Epithelial cell of proximal tubule (primary cell): ENCODE measurements at places on chromosomes 16 and 17.
A peak's percentile ranks its signal among the peaks of the same experiment; 100 is the strongest.

DNA sequence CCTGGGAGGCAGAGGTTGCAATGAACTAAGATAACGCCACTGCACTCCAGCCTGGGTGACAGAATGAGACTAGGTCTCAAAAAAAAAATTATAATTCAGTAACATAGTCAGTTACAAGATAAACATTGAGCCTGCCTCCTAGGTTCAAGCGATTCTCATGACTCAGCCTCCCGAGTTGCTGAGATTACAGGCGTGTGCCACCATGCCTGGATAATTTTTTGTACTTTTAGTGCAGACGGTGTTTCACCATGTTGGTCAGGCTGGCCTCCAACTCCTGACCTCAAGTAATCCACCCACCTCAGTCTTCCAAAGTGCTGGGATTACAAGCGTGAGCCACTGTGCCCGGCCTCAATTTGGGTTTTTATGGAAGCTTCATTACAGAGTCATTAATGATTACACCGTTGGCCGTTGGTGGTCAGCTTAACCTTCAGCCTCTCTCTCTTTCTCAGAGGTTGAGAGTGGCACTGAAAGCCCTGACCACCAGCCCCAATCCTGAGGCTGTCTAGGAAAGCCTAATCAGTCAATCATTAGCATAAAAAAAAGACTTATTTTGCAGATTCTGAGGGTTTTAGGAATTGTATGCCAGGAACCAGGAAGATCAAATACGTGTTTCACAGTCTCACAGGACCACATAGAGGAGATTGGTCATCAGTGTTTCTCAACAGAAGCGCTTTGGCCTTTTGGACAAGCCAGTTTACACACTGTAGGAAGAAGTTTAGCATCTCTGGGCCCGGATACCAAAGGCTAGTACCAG, 1.3 kb upstream of the LRRC37A3 start:
- DNase-seq = peak; percentile 63

- DNase-seq = no peak
Observed at GRCh38 chr16:30896261-30896888, at the start of gene CTF1. Gene CTF1, plus strand, starts transcription at chr16:30896614. Its CDS starts 30 bp downstream, at chr16:30896644.

- no peak for DNase-seq
Observed at GRCh38 chr17:7315570-7316235, 543 bp upstream of the GPS2 start.

DNA sequence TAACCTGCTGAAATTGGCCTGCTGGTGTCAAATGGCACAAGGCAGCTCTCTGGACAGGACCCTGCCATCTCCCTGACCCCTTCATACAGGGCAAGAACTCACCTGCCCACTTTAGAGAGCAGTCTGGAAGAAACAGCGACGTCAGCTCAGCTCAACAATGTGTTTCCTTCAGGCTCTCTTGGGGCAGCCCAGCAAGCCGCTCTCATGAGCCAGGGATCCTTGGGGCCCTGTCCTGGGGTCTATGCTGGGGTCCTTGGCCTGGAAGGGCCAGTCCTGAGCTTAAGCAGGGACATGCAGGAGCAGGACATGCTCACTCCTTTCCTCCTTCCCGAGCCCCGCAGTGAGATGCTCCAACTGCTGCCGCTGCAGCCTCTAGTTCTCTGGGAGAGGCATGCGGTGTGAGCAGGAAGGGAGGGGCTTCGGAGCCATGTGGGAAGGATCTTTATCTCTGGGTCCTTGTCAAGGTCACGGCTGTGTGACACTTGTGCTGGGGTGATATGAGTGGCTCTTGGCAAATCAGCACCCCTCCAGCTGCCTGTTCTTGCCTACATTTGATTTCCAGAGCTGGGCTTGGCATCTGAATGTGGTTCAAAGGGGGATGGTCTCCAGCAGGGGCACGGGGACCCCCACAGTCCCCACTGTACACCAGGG, 3.4 kb downstream of the C1QTNF1 start:
- no peak for DNase-seq

- no peak for DNase-seq
Observed at GRCh38 chr17:28906276-28906675, 3.4 kb upstream of the DHRS13 start.

GRCh38 chr16:73739049-73739769, 557.4 kb upstream of the PSMD7 start:
- no peak for DNase-seq

- DNase-seq = no peak
Observed at GRCh38 chr17:35560703-35561102, at the start of gene SLFN14. Gene SLFN14, minus strand, starts transcription at chr17:35560819. Its CDS starts 2,757 bp downstream, at chr17:35558062.

DNA sequence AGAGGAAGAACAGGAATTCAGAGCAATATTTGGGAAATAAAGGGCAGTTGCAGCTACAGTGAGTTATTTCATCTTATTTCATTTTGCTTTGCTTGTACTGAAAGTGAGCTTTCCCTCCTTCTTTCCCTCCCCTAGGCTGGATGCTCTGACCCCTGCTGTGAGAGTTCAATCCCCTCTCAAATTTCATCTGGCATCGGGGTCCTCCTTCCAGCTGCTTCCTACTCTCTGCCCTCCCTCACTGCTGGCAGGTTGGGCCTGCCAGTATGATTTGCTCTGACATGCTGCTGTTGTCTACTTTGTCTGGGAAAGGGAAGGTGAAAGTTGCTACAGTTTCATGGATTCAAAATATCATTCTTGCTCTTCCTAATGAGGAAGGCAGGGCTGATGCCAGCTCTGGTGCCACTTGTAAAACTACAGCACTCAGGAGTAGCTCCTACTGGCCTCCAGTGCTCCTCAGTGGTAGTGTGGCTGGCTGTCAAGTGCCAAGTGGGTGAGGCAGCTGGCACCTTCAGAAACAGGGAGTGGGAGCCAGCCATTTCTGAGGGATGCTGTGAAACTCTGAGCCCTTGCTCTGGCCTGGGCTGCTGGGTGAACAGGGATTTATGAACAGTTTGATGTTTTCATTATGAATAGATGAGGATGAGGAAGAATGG, 408.6 kb downstream of the HAPSTR1 start:
- DNase-seq = no peak

- no peak for DNase-seq
Observed at GRCh38 chr17:44967026-44967906, 837 bp downstream of the C1QL1 start.
